Activated T-helper 2 cell treated with anti-CD3 and anti-CD28 coated beads, Interferon-gamma antibody, Interleukin-2, Interleukin-4, amounts not matched to agents 10 μg/mL and 5 μg/mL and 100 μg/mL, durations not matched to agents 14 hours and 24 hours and 36 hours (primary cell): ENCODE measurements at places on chromosomes 7 and 10. TPM values are rescaled to one million over a fixed set of nuclear protein-coding genes. Genes with fewer than 3 reads are reported as not detected.
A peak's percentile ranks its signal among the peaks of the same experiment; 100 is the strongest.

Gene SUN1
- total RNA-seq, result 87.7 TPM in 2 replicates

Gene TWIST1
- total RNA-seq, result 1.2 and 2.2 TPM in 2 replicates

Gene ZPBP
- not detected in 2 replicates for total RNA-seq

Gene MAGI2
- total RNA-seq, result 0.11 and 0.21 TPM in 2 replicates

Gene PNLIPRP3
- not detected in 2 replicates for total RNA-seq

Gene MYOZ1
- not detected in 2 replicates for total RNA-seq

Gene NXPH1
- total RNA-seq, result not detected in 2 replicates

Gene FAM237B
- total RNA-seq, result not detected in 2 replicates

Gene CHST15
- total RNA-seq, result 0.07 TPM in 1 of 2 replicates, not detected in the other

Gene CPN1
- total RNA-seq, result not detected in 2 replicates

Gene ASB10
- not detected in 2 replicates for total RNA-seq

Gene SAP25
- total RNA-seq, result 11.3 and 11.8 TPM in 2 replicates

GRCh38 chr7:92749327-92749755 is 87.0 kb downstream of the CDK6 start:
- DNase-seq, result no peak

DNA sequence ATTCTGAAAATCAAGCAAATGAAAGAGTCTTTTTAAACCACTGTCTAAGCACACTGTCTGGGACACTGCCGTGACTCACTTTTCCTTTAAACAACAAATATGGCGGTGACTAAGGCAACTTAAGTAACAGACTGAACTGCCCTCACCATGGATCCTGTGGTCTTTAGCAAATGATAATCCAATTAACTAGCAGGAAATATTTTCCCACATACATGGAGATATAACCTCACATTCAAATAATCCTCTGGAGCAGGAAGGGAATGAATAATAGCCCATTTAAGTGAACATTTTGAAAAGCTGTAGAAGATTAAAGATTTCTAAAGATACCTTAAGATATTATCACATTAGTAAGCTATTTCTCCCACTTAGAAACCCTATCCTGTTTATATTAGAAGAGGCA is 40.3 kb upstream of the LRRC17 start:
- DNase-seq, result no peak

DNA sequence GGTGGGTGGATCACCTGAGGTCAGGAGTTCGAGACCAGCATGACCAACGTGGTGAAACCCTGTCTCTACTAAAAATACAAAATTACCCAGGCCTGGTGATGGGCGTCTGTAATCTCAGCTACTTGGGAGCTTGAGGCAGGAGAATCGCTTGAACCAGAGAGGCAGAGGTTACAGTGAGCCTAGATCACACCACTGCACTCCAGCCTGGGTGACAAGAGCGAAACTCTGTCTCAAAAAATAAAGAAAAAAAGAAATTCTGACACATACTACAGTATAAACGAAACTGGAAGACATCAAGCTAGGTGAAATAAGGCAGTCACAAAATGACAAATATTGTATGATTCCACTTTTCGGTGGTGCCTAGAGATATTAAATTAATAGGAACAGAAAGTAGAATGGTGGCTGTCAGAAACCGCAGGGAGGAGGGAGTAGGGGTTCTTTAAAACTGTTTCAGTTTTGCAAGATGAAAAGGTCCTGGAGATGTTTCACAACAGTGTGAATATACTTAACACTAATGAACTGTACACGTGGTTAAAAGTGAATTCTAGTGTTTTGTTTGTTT is 23.2 kb downstream of the PILRA start:
- DNase-seq, result peak; percentile 58

GRCh38 chr10:4775808-4776207 is 50.2 kb upstream of the AKR1E2 start:
- no peak for DNase-seq

- DNase-seq, result peak; percentile 58
Measured at GRCh38 chr10:62811159-62811875, 4.8 kb downstream of the EGR2 start.

GRCh38 chr10:88791924-88792323 is 10.6 kb upstream of the LIPM start:
- DNase-seq, result no peak

GRCh38 chr10:100997360-100998182 is 2.0 kb upstream of the LZTS2 start:
- DNase-seq, result peak; percentile 68

GRCh38 chr10:20879136-20879535 is 18.0 kb downstream of the NEBL start:
- no peak for DNase-seq

- DNase-seq, result no peak
Measured at GRCh38 chr10:28737096-28737495, 59.8 kb downstream of the BAMBI start.

- DNase-seq, result no peak
Measured at GRCh38 chr10:94760586-94761178, 1.8 kb upstream of the CYP2C19 start.

GRCh38 chr10:117096599-117097201 is 41.4 kb downstream of the VAX1 start:
- no peak for DNase-seq

DNA sequence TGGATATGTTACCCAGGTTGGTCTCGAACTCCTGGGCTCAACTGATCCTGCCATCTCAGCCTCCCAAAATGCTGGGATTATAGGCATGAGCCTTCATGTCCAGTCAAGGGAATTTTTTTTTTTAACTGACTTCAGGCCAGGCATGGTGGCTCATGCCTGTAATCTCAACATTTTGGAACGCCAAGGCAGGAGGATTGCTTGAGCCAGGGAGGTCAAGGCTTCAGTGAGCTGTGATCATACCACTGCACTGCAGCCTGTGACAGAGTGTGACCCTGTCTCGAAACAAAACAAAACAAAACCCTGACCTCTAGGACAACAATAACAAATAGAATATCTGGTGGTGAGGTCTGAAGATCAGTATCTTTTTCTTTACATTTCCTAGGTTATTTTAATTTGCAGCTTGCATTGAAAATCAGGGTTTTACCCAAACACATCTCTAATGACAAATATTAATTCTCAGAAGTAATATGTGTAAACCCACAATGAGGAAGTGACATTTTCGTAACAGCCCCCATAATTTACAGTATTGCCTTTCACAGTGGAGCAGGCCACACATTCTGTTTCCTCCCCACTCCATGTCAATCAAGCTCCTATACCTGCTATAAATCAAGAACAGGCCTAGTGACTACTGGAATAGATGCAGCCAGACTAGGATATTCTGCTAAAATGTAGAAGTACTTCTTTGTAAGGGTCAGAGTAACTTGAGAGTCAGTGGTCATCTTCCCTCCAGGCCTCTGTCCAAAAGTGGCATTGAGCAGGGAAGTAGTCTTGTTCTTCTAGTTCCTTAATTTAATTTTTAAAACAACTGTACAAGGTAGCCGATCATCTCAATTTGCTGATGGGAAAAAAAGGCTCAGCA is 43.3 kb upstream of the ECHDC3 start:
- DNase-seq, result no peak

DNA sequence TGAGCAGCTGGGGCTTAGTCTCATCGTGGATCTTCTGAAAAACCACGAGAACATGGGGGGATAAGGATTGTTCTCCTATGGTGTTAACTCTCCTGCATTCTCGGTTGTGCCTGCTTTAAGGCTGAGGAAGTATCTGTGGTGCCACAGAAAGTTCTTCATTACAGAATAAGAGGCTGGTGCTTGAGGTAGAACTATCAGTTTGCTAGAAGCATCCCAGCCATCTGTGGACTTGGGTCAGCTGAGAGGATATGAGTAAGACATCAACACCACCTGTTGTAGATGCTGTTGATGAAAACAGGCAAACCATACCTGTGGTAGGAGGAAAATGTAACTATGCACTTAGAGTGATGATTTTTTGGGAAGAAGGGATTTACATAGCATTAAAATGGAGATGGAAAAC is 416.6 kb downstream of the PHTF2 start:
- DNase-seq, result no peak

DNA sequence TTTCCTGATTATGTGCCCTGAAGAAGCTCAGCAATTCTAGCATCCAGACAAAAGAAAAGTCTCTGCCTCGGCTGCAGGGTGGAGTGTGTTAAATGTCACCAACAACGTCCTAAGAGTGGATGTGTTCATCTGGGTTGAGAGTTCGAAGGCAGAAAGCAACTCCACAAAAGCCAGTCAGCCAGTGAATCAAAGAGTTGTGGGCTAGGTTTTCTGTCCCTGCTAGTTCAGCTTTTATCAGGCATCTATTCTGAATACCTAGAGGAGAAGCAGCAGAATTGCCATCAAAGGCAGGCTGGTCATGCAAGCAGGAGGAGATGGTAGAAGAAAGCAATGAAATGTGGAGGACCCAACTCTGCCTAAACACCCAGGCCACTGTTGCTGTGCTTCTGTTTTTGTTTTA is 205.2 kb downstream of the KLF6 start:
- no peak for DNase-seq

- DNase-seq, result no peak
Measured at GRCh38 chr7:28623105-28623730, 210.9 kb downstream of the CREB5 start.

DNA sequence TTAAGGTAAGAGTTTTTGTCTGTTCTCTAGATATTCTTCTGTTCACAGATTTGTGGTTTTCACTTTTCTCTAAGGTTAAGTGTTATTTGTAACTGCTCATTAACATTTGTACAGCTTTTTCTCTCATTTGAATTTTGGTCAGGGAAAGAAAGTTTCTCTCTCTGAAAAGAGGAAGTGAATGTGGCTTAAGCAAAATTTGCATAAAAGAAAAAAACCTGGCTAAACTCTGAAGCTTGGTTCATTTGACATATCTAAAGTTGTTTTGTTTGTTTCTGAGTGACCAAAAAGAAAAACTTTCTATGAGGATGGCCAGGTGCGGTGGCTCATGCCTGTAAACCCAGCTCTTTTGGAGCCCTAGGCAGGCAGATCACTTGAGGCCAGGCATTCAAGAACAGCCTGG is 22.0 kb upstream of the SLC26A4 start:
- DNase-seq, result no peak

- no peak for DNase-seq
Measured at GRCh38 chr7:78968951-78969350, 484.5 kb downstream of the MAGI2 start.

DNA sequence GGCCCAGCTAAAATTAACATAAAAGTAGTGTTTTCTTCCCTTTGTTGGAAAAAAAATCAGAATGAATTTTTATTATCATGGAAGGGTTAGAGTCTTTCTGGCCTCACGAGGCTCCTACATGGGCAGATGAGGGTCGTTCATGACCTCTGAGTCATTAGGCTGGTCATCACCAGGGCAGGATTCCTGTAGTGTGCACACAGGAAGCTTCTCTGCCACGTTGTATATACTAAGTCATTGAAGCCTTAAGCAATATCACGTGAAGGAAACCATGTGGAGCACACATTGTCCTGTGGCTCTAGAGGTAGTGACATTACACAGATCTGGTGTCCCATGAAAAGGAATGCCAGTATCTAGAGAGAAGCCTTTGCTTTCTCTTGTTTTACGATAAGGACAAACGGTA is 84.7 kb upstream of the C1QL3 start:
- no peak for DNase-seq

DNA sequence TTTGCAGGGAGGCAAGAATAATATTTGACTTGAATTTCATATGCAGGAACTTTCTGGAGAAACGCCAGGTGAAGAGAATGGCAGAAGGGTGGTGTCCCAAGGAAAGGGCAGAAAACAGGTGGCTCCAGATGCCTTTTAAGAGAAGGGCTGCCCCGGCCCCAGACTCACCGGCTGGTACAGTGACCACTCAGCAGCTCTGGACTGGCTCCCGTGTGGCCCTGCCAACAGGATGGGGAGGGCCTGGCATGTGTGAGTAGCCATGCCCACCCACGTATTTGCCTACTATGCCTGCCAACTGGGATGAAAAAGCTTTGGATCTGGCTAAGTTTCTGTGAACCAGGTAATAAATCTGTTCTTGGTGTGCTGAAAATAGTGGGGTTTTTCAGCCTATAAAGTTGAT is 159.5 kb downstream of the PRKAG2 start:
- DNase-seq, result no peak

- no peak for DNase-seq
Measured at GRCh38 chr10:3122486-3123205, 49.9 kb downstream of the PITRM1 start.

DNA sequence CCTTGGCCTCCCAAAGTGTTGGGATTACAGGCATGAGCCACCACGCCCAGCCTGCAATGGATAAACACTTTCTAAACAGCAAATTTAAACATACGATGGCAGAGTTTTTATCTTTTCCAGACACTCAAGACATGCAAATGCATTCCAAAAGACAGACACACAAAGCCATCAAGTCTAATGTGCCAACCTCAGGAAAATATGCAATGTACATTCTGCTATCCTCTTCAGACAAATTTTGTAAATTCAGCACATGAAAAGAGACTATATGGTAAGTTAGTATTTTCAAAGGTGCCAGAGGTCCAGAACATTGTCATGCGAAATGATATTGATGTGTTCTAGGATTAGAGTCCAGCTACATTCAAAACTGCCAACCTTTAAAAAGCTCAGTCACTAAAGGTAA is 19.8 kb downstream of the HACD1 start:
- no peak for DNase-seq

DNA sequence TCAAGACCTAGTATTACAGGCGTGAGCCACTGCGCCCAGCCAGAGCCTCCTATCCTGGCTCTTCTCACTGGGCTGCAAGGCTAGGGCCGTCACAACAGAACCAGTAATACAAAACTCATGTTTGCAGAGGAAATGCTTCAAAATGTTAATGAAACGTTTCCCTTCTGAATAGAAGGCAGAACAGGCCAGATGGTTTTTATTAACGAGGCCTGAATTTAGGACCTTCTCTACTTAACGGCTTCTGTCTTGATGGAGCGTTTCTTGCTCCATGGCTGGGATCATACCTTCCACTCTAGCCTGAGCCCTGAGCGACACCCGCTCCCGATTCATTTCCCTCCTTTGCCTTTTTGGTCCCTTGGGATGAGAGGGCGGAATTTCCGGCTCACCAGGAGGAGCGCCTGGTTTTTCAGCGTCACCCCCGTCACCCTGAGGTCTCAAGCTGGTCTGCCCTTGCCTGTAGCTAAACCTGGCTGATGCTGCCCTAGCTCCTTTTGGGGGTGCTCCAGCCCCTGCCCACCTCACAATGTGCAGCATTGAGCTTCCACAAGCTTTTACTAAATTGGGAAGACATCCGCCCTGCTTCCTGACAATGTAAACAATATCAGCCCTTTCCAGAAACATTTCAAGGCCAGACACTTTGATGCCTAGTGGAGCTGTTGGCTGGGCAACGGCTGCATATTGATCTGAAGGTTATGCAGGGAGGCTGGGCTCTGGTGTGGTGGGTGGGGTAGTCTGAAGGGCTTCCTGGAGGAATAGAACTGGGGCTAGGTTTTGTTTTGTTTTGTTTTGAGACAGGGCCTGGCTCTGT is 5.2 kb downstream of the CLIP2 start:
- no peak for DNase-seq

- DNase-seq, result no peak
Measured at GRCh38 chr10:327889-328852, 192.9 kb downstream of the ZMYND11 start.

DNA sequence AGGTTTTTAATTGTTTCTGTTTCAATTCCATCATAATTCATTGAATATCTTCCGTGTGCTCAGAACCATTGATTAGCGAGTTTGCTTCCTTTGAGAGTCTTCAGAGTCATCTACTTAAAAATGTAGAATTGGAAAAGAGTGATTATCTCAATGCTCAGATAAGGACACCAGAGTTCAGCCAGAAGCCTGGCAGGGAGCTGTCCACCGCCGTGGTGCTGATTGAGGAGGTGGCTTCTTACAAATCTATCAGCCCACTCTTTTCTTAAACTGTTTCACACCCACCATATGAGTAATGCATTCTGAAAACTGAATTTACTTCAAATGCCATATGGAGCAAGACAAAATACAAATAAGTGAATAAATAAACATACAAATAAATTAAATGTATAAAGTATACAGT is 79.3 kb downstream of the INSYN2A start:
- peak; percentile 11 for DNase-seq
